ENCODE measurements at places on chromosomes 5 and 9. TPM values are rescaled to one million over a fixed set of nuclear protein-coding genes. Genes with fewer than 3 reads are reported as not detected.
A peak's percentile ranks its signal among the peaks of the same experiment; 100 is the strongest.

The IL9 gene
- total RNA-seq = not detected

DNA sequence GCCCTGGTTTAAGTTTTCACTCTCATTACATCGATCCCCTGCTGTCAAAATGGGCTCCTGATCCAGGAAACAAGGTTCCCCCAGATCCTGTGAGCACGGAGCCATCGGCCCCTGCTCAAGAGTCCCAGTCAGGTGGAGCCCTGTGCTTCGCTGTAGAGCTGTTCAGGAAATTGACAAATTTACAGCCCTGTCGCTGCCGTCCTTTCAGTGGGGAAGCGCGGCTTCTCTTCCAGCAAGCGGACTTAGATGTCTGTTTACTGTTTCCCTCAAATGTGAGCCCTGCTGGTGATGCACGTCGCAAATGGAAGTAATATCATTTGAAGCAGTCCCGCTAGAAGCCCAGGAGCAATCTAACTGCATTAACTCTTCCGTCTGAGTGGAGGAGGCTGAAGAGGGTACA lies 760.9 kb upstream of the WWC1 start:
- H3K4me3 ChIP-seq = no peak overlapping the region
- no peak for DNase-seq
- no peaks in the 10 kb centered on the region for H3K36me3 ChIP-seq

The PCDHGB7 gene
- total RNA-seq = 9.7 TPM

The TSLP gene
- 0.38 TPM for total RNA-seq

DNA sequence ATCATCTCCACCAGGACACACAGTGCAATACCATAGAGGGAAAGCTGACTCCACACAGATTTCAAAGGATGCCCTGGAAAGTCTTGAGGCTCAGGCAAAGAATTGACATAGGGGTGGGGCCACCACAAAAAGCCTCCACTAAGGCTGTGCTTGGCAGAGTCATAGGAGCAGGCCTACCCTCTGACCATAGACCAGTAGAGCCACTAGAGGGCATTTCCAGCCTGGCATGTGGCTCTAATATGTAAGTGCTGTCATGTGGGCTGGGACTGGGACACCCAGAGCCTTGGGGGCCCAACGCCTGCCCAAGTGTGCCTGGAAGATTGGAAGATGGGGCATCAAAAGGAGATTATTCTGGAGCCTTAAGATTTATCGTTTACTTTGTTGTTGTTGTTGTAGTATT lies 726.0 kb downstream of the DNAH5 start:
- no peaks in the 10 kb centered on the region for H3K27me3 ChIP-seq
- no peak for DNase-seq
- no peaks in the 10 kb centered on the region for H3K4me1 ChIP-seq
- no peak overlapping the region for H3K4me3 ChIP-seq
- H3K36me3 ChIP-seq = no peaks in the 10 kb centered on the region

DNA sequence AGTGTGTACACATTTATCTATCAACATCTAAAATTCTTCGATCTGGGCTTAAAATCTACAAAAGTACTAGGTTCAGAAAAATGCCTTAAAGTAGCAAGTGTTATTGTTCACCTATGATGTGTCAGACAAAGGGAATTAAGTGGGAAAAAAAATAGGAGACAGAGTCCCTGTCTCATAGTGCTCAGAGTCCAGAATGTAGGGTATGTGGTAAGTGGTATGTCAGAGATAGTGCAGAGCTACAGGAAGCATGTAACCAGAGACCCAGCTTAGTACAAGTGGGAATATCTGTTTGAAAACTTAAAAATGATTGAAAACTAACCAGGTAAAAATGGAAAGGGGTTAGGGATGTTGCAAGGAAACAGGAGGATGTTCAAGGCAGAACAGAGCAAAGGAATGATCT lies 482.8 kb downstream of the ELAVL2 start:
- H3K27ac ChIP-seq = no peak overlapping the region
- no peak for DNase-seq

DNA sequence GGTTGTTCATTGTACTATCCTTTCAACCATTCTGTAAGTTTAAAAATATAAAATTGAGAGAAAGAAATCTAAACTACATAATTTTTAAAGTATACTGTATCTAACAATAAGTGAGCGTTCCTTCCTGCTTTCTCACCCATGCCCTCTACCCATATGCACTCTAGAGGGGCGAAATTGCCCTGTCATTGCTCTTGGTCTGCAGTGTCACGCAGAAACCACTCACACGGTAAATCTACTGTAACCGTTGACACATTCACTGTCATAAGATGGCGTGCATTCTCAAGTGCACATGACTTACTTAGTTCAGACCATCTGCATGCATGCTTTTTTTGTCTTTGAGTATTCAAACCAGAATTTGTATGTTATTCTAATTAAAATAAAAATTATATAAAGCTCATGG lies 55.7 kb upstream of the NIPBL start:
- no peaks in the 10 kb centered on the region for H3K36me3 ChIP-seq
- DNase-seq = no peak
- no peaks in the 10 kb centered on the region for H3K4me1 ChIP-seq
- no peaks in the 10 kb centered on the region for H3K27me3 ChIP-seq
- H3K27ac ChIP-seq = no peak overlapping the region

DNA sequence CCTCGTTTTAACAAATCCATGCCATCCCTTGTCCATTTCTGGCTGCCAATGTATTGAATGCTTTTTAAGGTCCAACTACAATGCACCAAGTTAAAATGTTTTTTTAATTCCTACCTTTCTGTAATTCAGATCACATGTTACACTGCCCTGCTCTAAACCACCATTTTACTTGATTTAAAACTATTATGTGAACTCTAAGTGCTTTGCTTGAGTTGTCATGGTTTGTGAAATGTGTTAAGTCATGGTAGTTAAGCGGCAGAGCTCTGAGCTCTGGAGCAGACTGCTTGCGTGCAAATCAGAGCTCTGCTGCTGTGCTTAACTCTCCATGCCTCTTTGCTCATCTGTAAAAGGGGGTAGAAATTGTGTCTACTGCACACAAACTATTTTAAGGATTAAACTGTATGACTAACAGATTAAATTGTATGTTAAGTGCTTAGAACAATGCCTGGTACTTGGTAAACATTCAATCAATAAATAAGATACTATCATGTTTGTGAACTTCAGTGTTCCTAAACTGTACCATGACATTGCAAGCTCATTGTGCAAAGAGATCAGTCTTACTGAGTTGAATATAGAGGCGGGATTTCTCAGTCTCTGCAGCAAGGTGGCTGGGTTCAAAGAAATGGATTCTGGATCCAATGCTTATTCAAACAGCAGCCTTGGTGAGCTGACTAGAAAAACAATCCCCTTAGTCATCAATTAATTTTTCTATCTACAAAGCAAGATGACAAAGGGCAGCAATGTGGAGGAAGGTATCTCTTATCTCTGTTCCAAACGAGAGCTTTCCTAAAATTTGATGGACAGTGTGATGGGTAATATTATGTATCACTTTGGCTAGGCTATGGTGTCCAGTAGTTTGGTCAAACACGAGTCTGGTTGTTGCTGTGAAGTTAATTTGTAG lies 16.1 kb upstream of the CMBL start:
- no peaks in the 10 kb centered on the region for H3K36me3 ChIP-seq
- no peaks in the 10 kb centered on the region for H3K27me3 ChIP-seq
- H3K4me1 ChIP-seq = no peaks in the 10 kb centered on the region
- H3K4me3 ChIP-seq = no peak overlapping the region
- no peak for DNase-seq
- no peak overlapping the region for H3K27ac ChIP-seq

GRCh38 chr5:137146402-137146890 lies 352.7 kb downstream of the SPOCK1 start:
- peak; percentile 79 for DNase-seq
- peaks cover 34% of the 10 kb centered on the region for H3K4me1 ChIP-seq
- no peaks in the 10 kb centered on the region for H3K36me3 ChIP-seq
- peak overlapping the region; percentile 41 for H3K27ac ChIP-seq

The ACTBL2 gene
- 4.8 TPM for total RNA-seq

The ALDH1A1 gene
- 12.3 TPM for total RNA-seq

DNA sequence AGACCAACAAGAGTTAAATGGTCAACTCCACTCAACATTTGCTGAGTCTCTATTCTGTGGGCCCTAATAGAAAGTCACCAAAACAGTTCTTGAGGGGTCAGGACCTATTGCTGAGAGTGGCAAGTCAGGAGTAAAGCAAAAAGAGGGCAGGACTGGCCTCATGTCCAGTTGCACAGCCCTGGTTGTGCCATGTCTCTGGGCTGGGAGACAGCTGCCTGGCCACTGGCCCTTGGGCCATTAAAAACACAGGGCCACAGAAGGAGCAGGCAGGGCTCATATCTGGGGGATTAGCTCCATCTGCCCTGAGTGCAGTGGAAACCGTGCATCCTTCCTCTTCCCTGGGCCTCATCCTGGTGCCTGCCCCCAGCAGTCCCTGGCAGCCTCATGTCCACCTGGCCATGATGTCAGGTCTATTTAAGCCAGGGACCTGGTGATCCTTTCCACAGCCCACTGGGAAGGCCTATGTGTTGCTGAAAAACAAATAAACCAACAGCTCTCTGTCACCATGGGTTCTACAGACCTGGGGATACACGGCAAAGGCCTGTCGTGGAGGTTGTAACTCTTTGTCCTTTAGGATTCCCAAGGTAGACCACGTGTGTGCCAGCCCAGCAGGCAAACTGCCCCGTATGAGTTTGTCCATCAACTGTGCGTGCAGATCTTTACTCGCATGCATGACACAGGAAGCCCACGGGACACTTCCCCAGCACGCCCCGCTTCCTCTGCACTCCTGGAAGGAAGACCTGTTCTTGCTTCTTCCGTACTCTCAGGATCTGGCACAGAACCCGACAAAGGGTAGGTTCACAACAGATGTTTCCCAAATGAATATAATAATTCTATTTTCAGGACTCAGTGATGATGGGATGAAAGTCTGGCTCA lies 148.8 kb downstream of the MTX3 start:
- H3K27ac ChIP-seq = no peak overlapping the region
- H3K4me3 ChIP-seq = no peak overlapping the region
- no peaks in the 10 kb centered on the region for H3K27me3 ChIP-seq

- no peaks in the 10 kb centered on the region for H3K27me3 ChIP-seq
- DNase-seq = no peak
- no peaks in the 10 kb centered on the region for H3K36me3 ChIP-seq
- H3K4me3 ChIP-seq = no peak overlapping the region
- no peak overlapping the region for H3K27ac ChIP-seq
- H3K4me1 ChIP-seq = no peaks in the 10 kb centered on the region
These were observed 181.2 kb downstream of the CDH18 start for GRCh38 chr5:19806756-19807155.

The C9orf153 gene
- not detected for total RNA-seq

DNA sequence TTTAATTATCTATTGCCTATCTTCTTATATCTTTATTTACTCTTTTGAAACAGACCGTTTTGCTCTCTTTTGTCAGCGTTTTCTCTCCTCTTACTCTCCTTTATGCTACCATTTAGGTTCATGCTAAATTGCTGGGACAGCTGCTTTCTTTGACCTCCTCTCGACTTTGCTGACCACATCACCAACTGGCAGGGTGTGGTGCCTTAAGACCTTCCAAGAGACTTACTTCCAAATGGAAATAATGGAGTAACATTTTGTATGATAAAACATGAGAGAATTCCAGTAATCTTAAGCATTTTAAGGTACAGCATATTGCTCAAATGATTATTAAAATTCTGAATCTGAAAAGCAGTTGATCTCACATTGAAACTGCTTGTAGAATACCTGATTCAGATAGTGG lies 71.5 kb upstream of the MEF2C start:
- no peaks in the 10 kb centered on the region for H3K4me1 ChIP-seq
- H3K4me3 ChIP-seq = no peak overlapping the region
- H3K27me3 ChIP-seq = no peaks in the 10 kb centered on the region
- no peaks in the 10 kb centered on the region for H3K36me3 ChIP-seq
- no peak for DNase-seq

- no peaks in the 10 kb centered on the region for H3K27me3 ChIP-seq
- no peak overlapping the region for H3K4me3 ChIP-seq
- no peaks in the 10 kb centered on the region for H3K4me1 ChIP-seq
- DNase-seq = no peak
- H3K27ac ChIP-seq = no peak overlapping the region
These were observed 37.4 kb upstream of the ZNF608 start for GRCh38 chr5:124783794-124784193.

DNA sequence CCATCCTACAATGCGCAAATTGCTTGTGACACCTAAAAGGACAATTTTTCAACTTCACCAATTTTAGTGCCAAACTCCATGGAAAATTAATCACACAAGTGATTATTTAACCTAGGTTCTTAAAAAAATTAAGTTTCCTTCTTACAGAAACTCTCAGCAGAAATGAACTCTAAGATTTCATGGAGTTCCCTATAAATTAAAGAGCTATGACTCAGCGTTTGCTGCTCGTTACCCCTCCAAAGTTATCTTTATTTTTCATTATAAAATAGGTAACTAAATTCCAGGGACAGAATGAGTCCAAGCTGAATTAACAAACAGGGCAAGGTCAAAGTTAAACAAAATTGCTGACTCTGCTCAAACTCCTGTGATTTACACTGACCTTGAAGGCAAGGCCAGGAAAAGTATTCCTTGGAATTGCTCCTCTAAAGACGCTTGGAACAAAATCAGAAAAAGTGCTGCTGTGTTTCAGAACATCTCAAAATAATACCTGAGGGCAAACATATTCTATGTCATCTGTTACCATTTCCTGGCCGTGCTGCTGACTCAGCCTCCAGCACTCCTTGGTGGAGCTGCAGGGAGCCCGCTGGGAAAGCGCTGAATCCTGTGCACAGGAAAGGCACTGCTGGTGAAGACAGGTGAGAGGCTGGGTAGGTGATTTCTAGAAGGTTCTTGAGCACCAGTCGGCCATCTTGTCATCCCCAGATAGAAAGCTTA lies 2.5 kb upstream of the CMBL start:
- no peaks in the 10 kb centered on the region for H3K36me3 ChIP-seq
- no peak for DNase-seq
- H3K27ac ChIP-seq = no peak overlapping the region
- peaks cover 24% of the 10 kb centered on the region for H3K4me1 ChIP-seq
- H3K27me3 ChIP-seq = no peaks in the 10 kb centered on the region

- H3K27ac ChIP-seq = no peak overlapping the region
- H3K36me3 ChIP-seq = no peaks in the 10 kb centered on the region
- H3K4me3 ChIP-seq = no peak overlapping the region
These were observed 9.9 kb upstream of the ANKHD1 start for GRCh38 chr5:140391732-140392131.

DNA sequence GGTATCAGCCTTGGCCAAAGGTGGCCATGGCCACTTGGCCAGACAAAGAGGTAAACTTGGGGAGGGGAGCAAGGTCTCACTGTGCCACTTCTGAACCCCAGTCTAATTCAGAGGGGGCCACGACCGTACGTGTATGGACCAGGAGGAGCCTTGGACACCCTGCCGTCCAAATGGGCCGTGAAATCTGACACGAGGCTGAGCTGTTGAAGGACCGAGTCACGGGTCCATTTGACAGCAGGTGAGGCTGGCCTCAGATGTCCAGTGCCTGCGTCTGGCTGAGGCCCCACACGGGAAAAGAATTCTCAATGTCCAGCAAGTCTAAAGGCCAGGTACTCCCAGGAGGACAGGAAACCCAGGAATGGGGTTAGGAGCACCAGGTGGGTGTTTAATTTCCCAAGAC lies 17.7 kb downstream of the CMBL start:
- peaks cover 13% of the 10 kb centered on the region for H3K4me1 ChIP-seq
- H3K4me3 ChIP-seq = no peak overlapping the region
- no peak for DNase-seq
- peak overlapping the region; percentile 3 for H3K27ac ChIP-seq

- no peaks in the 10 kb centered on the region for H3K27me3 ChIP-seq
- DNase-seq = no peak
- peaks cover 38% of the 10 kb centered on the region for H3K4me1 ChIP-seq
- H3K27ac ChIP-seq = peak overlapping the region; percentile 62
These were observed 17.4 kb downstream of the CDC42SE2 start for GRCh38 chr5:131281133-131281867.
